DMS153 (cell line): ENCODE measurements at places on chromosomes 2 and 18.

DNA sequence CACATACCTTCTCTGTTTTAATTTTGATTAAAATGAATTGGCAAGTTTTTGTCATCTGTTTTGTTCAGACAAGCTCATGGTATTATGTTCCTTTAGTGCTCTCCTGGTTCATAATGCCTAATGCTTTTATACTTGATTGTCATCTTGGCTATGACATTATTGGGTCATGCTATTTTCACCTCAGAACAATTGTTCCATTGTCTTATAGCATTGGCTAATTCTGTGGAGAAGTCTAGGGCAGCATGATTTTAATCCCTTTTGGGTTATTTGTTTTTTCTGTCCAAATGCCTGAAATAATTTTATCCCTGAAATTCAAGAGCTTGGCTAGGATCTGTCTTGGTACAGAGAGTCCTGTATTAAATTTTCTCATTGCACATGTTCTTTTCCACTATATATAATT is 83.8 kb upstream of the CCDC85A start:
- no peak for DNase-seq

- no peak for DNase-seq
These were observed 3.1 kb upstream of the MSGN1 start for GRCh38 chr2:17813010-17813741.

- no peak for DNase-seq
These were observed 79.0 kb downstream of the COLEC12 start for GRCh38 chr18:421247-422155.

- DNase-seq, result no peak
These were observed 10.4 kb downstream of the MEIS1 start for GRCh38 chr2:66445076-66445924.

DNA sequence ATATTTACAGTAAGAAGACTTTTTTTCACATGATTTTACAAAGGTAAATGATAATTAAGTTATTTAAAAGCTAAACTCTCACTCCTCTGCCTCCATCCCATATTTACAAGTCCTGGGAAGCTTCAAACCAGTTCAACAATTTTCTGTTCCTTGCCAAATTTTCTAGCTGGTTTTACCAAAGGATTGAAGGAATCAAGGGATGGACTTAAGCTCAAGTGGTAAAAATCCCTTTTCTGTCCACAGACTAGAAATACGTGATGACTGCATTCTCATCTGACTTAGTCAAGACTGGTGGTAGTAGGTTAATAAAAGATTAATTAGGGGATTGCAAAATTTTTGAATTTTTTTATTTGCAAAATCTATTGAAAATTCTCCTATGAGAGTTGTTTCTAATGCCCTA is 297.3 kb downstream of the MTX2 start:
- DNase-seq, result no peak

- DNase-seq, result no peak
These were observed 358.8 kb downstream of the CMPK2 start for GRCh38 chr2:6506859-6507258.

DNA sequence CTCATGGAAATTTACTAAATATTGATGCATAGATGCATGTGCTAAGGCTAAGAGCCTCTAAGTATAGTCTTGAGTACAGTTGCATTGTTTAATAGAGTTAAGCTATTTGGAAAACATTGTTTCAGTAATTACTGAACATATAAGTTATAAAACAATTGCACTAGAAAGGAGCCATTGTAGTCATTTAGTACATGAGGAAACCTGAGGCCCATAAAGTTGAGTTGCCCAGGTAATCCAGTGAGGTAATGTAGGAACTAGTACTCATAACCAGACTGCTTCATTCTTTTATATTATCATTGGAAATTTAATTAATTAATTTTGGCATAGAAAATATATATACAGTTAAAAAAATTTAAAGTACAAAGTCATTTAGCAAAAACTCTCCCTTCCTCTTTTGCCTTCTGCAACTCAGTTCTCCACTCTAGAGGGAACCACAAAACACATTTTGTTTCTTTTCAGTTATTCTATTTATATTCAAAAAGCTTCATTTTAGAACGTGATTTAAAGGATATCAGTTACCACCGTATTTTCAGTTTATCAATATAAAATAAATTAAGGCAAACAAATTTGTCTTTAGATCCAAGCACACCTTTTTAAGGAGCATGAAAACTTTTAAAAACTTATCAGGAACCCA is 27.8 kb upstream of the TBR1 start:
- no peak for DNase-seq

- no peak for DNase-seq
These were observed 2.8 kb downstream of the RHOB start for GRCh38 chr2:20449501-20450200.

DNA sequence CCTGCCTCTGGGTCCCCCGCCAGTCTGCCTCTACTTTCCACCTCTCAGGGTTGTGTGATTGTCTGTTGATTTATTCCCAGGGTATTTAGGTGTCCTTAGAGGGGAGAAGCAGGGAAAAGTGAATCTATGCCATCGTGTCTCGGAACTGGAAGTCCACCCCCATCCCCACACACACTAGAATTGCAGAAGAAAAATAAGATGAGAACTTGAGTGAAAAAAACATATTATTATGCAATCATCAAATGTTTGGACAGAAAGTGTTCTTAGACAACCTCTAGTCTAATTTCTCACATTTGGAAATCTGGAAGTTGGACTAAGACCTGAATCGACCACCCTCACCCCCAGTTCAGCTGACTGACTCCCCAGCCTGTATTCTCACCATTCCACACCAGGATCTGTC is 14.1 kb upstream of the CASP8 start:
- DNase-seq, result no peak

- DNase-seq, result no peak
These were observed 17.3 kb downstream of the PARD6G start for GRCh38 chr18:80229766-80230745.

DNA sequence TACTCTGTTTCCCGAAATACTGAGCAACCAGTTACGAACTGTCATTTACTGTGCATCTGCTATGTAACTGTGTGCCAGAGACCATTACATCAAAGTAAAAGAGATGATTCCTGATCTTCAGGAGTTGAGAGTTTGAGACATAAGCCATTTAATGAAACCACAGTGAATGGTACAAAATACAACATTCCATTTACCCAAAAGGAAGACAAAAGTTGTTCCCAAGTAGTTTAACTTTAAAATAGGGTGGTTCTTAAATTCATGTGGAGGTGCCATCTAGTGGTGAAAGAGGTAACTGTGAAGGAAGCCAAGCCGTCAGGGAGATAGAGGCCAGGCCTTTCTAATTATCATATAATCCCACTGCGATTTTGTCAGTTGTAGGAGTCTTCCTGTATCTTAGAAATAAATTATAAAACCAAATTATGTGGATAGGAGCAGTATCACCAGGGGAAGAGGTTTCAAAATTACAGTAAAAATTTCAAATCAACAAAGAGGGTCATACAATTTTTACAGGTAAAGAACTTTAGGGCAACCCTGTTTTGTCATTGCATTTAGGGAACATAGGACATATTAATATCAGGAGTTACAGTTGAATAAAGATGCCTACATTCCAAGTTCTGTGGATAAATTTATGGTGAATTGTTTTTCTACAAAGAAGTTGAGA is 67.7 kb downstream of the EPAS1 start:
- peak; percentile 24 for DNase-seq

DNA sequence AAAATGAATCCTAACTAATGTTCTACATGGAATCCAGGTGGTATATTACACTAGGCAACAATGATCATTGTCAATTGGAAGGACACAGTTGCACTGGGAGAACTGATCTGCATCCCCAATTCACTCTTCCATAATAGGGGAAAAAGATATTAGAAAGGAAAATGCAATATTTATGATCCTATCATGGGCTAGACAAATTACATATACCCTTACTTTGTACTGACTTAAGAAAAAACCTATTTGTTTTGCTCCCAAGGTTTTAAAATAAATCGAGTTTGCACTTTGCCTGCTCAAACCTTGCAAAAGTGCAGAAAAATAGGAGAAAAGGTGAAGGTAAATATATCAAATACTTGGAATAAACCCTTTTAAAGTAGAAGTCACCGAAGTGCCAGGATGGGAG is 11.0 kb upstream of the PAX3 start:
- DNase-seq, result no peak

DNA sequence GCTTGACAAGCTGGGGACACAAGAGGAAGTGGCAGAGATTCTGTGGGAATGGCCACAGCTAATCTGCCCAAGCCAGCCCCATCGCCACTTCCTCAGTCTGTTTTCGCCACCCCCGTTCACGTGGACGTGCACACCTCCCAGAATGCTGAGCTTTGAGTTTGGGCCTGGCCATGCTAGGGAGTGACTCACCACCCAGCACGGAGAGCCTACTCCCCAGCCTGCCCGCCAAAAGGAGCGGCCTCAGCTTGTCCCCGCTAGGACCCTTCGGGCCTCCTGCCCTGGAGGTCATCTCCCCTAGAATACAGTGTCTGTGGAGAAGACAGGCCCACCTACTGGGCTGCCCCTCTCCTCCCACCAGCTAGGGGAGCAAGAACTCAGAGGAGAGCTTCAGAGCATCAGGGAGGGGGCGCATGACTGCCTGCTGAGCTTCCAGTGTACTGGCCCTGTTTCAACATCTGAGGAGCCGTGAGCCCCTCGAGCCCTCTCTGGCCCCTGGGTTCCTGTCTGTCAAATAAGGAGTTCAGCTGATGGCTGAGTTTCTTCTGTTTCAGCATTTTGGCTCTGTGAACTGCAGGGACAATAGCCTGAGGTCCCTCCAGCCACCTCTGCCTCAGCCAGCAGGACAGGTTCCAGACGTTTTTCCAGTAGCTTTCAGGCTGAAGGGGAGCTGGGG is 5.1 kb downstream of the SLC35F6 start:
- no peak for DNase-seq

DNA sequence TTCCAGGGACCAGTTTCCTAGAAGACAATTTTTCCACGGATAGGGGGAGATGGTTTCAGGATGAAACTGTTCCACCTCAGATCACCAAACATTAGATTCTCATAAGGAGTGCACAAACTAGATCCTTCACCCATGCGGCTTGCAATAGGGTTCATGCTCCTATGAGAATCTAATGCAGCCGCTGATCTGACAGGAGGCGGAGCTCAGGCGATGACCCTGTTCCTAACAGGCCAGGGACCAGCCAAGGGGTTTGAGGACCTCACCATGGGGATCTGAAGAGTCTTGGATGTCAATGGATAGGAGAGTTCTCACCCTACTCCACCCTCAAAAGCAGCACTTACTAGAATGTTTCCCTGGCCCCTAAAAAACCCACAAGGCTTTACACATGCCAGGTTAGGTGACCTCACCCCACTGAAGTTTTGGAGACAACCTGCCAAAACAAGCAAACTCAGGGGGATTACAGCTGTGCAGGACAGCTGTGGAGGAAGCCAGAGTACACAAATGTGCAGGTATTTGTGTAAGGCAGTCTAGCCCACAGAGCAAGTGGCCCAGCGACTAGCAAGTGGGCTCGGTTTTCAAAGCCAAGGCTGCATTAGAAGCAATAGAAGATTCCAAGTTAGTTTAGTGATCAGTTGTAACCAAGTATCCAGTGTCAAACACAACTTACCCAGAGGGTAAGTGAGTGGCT is 3.9 kb downstream of the EVA1A start:
- no peak for DNase-seq

DNA sequence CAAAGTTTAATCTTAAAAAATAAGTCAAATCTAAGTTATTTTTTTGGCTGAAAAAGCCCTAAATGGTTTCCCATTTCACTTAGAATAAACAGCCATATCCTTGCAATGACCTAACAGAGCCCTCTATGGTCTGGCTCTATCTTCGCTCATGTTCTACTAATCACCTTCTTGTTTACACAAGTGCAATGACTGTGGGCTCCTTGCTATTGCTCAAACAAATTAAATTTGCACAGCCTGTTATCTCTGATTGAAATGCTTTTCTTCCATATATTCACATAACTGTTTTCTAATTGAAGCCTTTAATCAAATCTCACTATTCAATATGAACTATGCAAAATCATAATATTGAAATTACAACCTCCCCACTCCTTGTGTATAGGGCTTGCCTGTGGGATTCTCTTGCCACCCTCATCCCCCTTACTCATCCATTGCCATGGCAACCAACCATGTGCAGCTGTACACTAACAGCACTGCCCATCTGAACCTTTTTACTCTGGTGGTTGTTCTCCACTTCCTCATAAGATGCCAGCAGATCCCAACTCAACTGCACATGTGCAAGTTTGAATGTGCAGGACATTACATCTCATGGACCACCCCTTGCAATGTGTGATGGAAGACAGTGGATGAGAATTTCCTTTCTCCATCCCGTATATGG is 1083.2 kb downstream of the SOCS6 start:
- no peak for DNase-seq

- DNase-seq, result no peak
These were observed 426.3 kb upstream of the ZEB2 start for GRCh38 chr2:144946263-144946662.

DNA sequence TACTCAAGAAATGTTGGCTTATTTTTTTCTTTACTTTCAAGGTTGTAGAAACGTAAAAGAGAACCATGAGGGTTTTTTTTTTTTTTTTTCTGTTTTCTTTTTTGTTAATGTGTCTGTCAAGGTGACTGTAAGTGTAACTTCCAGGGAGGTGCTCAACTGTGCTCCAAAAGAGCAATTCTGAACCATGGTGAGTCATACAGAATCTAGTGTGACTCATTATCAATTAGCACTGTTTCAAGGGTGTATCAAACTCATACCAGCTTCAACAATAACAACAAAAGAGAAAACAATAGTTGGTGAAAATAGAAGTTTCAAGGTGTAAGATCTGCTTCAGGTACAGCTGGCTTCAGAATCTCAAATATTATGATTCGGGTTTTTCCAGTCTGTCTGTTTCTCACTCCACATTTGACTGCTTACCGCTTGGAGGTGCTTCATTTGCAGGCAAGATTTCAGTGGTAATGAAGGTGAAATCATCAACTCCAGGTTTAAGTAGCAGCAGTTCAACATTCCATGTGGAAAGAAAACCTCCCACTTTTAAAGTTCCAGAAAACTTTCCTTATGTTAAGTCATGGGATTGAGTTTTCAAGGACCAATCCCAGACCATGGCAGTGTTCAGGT is 850.6 kb downstream of the CNTNAP5 start:
- no peak for DNase-seq

DNA sequence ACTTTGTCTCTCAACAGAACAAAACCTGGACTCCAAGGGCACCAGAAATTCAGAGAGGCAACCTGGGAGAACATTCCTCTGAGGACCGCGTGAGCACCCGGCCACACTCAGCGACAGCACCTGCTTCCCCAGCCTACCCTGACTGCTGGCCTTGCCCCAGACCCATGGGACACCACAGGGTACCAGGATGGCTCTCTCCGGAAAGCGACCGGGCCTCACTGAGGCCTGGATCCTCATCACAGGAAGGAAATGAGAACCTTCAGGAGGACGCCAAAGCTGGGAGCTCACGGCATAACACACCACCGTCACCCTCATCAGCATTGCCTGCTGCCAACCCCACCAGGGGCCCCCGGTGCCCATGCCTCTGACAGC is 38.9 kb downstream of the HS6ST1 start:
- DNase-seq, result no peak

DNA sequence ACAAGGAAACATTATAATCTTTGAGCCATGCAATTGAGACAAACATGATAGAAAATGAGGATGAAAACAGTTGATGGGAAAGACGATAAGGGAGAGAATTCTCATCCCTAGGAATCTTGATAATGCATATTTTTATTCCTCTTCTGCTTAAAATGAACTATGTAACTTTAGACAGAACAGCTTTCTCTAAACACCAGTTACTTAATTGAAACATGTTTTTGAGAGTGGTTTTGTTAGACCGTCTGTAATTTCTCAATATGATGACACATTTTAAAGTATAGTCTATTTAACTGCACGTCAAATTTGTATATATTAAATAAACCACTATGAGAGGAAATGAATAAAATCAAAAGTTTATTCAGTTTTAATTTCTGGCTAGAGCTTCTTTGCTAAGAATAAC is 1453.9 kb upstream of the NXPH2 start:
- DNase-seq, result no peak

GRCh38 chr2:66252109-66252508 is 182.8 kb upstream of the MEIS1 start:
- no peak for DNase-seq
